Activated naive CD8-positive, alpha-beta T cell treated with anti-CD3 and anti-CD28 coated beads for 36 hours (primary cell): ENCODE measurements at places on chromosomes 12 and 14.

DNA sequence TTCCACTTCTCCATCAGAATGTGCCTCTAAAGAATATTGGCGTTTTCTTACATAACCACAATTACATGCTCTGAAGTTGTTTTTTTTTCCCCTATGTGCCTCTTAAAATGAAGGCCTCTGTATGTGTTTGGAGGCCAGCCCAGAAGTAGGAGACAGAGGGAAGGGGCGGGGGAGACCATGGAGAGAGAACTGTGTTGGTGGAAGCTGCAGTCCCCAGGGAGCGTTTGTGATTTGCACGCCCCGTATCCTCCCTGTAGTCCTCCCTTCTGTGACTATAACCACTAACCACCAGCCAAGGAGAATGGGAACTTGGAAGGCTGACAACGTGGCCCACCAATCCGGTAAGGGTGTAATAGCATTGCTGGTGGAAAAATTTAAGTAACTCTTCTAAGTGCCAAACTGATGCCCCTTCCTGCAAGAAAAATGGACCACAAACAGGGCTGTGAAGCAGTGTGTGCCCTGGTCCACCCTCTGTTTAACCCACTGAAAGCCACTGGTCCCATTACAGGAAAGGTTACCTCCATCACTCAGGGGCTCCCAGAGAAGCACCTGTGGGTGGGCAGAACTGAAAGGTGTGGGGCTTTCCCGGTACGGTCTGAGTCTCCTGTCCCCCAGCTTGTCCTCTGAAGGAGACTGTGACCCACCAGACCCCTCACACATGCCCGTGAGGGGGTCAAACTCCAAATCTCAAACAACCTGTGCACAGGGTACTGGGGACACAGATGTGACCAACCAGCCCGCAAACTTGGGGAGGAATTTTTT lies 36.8 kb downstream of the CCDC88C start:
- peaks cover 52% of the 10 kb centered on the region for H3K36me3 ChIP-seq
- peak overlapping the region; percentile 20 for H3K4me3 ChIP-seq
- peak overlapping the region; percentile 76 for H3K27ac ChIP-seq
- H3K27me3 ChIP-seq = no peaks in the 10 kb centered on the region
- no peak for DNase-seq
- H3K4me1 ChIP-seq = peaks cover 91% of the 10 kb centered on the region

GRCh38 chr14:68139431-68140075 lies 320.0 kb downstream of the RAD51B start:
- no peaks in the 10 kb centered on the region for H3K27me3 ChIP-seq
- H3K27ac ChIP-seq = no peak overlapping the region
- no peaks in the 10 kb centered on the region for H3K36me3 ChIP-seq
- H3K4me3 ChIP-seq = no peak overlapping the region
- H3K4me1 ChIP-seq = peaks cover 23% of the 10 kb centered on the region

GRCh38 chr12:30598889-30599288 lies 96.8 kb downstream of the IPO8 start:
- H3K27me3 ChIP-seq = no peaks in the 10 kb centered on the region
- H3K36me3 ChIP-seq = peaks cover 11% of the 10 kb centered on the region
- no peak overlapping the region for H3K4me3 ChIP-seq
- DNase-seq = no peak
- H3K27ac ChIP-seq = no peak overlapping the region
- no peaks in the 10 kb centered on the region for H3K4me1 ChIP-seq

DNA sequence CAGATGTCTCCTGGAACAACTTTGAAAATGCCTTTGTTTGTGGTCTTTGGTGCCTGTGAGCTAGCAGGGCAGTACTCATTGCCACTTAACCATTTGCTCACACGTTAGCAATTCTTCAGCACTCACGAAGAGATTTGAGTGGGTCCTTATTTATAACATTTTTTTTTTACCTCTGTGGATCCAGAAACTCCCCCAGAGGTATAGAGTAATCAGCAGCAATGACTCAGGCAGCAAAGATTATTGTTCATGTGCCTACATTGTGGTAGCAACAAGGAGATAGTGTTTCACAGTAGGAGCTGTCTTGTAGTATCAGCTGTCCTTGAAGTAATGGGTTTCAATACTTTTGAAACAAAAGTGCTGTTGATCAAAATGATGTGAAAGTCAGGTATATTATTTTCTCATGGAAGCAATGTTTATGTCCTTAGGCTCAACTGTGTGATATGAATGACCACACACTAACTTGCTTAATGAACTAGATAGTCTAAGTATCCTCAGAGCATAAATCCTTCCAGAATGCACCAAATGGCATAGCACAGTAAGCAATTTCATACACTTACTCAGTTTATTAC lies 304.1 kb downstream of the EGLN3 start:
- H3K27ac ChIP-seq = no peak overlapping the region
- H3K36me3 ChIP-seq = no peaks in the 10 kb centered on the region
- no peak overlapping the region for H3K4me3 ChIP-seq
- DNase-seq = no peak

GRCh38 chr14:30656190-30656632 lies 34.1 kb downstream of the SCFD1 start:
- peak; percentile 9 for DNase-seq
- no peaks in the 10 kb centered on the region for H3K4me1 ChIP-seq
- H3K27me3 ChIP-seq = no peaks in the 10 kb centered on the region
- H3K4me3 ChIP-seq = no peak overlapping the region

GRCh38 chr12:5792343-5792742 lies 152.7 kb downstream of the ANO2 start:
- H3K4me3 ChIP-seq = no peak overlapping the region
- DNase-seq = no peak
- no peaks in the 10 kb centered on the region for H3K36me3 ChIP-seq
- H3K27ac ChIP-seq = no peak overlapping the region
- H3K27me3 ChIP-seq = no peaks in the 10 kb centered on the region
- no peaks in the 10 kb centered on the region for H3K4me1 ChIP-seq
